H54 (cell line): ENCODE measurements at places on chromosomes 5 and 9.

DNA sequence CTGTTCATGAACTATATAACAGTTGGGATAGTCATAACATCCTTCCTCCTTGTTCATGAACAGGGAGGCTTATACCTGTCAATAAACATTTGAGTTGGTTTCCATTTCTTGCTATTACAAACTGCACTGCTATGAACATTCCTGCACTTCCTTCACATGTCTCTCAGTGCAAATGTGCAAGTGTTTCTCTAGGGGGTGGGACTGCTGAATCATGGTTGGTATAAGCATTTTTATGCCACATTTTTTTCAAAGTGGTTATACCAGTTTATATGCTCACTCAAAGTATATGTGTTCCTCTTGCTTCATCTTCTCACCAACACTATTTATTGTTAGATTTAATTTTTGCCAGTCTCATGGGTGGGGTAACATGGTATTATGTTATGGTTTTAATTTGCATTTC lies 25.8 kb upstream of the TPD52L3 start:
- no peak for DNase-seq

DNA sequence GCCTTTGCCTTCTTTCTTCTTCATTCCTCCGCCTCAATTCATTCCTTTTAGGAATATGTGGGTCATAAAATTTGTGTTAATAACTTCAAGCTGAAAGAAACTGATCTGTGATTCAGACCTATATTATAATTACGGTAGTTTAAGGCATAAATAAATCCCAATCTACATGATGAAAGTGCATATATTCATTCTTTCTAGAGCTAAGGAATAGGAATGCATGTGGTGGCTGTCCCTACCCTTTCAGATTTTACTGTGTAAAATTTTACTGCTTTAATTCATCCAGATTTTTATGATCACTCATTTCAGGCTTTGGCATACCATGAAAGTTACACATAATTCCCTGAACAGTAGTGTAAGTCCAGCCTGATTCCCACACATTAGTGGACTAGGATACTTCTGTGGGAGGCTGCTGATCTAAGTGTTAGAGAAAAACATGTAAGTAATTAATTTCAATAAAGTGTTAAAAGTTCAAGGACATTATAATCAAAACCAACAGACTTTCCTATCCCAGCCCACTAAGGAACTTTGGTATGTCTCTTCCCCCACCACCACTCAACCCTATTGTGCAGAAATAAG lies 83.1 kb downstream of the HINT1 start:
- DNase-seq: no peak

- DNase-seq: no peak
These were observed 137.8 kb upstream of the RETREG1 start for GRCh38 chr5:16754601-16755000.

GRCh38 chr5:143434261-143435209 lies 31.0 kb upstream of the NR3C1 start:
- no peak for DNase-seq

DNA sequence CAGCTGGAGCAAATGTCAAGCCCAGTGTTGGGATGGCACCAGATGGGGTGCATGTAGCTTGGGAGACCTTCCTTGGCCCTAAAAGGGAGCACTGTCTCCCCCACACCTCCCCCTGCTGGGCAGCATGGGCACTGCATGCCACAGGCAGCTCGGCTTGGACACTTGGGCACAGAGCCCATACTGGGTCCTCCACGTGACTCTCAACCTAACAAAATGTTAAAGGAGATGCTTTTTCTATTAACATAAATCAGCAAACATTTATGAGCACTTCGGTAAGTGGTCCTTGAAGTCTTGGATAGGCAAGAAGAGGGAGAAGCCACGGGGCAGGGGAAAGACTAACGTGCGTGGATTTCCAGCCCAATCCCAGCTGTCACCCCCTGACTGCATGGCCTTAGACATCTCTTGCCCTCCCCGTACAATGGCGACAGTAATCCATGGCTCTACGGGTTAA lies 23.9 kb upstream of the MAPK9 start:
- DNase-seq: peak; percentile 66

- no peak for DNase-seq
These were observed 30.7 kb downstream of the MSX2 start for GRCh38 chr5:174755106-174755505.

DNA sequence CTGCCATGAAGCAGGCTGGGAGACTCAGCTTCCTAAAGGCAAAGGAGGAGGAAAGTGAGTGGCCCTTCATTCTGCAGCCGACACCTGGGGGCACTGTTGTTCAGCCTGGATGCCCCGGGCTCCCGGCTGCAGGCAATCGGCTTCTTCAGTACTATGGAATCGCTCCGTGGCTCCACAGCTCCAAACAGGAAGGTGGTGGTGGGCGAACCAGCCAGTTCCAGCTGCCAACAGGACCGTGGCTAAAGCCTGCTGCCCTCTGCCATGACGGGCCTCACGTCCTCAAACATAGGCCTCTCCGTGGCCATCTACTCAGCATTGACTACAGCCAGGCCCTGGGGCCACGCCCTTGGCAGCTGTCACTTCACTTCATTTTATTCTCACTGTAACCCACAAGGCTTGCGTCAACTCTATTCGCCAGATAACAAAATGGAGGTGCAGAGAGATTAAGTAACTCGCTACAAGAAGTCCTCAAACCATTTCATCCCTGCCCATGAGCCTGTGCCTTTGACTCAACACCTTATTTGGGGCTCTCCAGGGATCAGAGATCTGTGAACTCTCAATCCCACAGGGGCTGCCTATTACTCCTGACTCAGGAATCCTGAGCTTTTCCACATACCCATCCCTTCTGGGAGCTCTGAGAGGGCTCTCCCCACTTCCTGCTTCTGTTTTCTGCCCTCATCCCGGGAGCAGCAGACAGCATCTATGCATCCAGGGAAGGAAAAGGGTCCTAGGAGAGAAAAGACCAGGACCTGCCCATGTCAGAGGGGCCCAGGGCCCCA lies 38.0 kb downstream of the PAX5 start:
- peak; percentile 62 for DNase-seq

DNA sequence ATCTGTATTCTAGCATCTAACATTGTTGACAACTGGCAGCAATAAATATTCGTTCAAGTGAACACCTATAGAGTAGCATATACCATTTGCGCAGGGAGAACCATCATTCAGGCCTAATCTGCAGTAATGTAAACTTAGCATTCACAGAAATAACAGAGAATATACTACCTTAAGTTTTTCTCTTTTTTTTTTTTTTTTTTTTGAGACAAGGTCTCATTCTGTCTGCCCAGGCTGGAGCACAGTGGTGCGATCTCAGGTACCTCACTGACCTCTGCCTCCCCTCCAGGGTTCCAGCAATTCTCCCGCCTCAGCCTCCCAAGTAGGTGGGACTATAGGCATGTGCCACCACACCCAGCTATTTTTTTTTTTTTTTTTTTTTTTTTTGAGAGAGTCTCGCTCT lies 12.1 kb downstream of the UBAP2 start:
- DNase-seq: no peak

DNA sequence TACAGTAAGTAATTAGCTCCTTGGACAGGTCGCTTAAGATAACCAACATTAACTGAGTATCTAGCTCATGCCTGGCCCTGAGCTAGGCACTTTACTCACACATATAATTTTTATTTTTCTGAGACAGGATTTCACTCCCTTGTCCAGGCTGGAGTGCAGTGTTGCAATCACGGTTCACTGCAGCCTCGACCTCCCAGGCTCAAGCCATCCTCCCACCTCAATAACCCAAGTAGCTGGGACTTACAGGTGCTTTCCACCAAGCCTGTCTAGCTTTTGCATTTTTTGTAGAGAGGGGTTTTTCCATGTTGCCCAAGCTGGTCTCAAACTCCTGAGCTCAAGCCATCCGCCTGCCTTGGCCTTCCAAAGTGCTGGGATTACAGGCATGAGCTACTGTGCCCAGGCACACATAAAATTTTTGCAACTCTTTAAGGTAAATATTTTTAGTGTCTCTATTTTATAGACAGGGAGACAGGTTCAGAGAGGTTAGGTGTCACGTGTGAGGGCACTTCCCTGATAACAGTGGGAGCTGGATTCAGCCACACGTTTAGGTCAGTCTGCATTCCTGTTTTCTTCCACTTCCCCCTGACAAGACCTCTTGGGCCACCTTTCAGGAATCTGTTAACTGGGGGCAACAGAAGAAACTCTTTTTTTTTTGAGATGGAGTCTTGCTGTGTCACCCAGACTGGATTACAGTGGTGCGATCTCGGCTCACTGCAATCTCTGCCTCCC lies 18.2 kb downstream of the HBEGF start:
- DNase-seq: no peak

DNA sequence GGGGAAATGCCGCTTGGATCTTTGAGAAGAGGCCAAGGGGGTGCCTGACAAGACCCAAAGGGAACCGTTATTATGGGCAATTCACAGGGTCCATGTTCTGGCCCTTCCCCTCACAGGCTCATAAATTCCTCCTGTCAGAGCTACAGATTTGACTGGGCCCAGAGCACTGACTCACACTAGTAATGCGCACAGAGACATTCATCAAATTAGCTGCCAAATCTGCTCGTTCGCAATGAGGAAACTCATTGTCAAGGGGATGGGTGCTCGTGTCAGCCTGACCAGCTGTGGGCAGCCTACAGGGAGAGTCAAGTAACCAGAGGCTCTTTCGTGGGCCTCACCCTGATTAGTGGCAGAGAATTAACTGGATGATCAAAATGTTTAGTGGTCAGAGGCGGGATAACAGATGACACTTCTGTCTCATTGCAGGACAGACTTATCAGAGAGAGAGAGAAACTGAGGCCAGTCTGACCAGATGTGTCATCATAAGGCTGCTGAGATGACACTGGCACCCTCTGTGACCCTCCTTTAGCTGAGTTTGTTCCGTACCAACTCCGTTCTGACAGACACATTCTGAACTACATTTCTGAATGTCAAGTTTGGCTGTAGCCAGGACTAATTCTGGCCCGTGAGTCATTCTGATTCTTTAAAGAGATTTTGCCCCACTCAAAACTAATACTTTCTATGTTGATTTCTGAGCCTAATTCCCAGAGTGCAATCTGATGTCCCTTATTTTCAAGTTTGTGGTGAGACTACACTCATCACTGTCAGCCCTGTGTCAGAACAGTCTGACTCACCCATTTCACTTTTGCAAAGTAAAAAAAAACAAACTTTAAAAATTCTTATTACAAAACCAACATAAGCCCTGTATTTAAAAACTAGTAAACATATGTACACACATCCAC lies 377.1 kb downstream of the ACTL7B start:
- no peak for DNase-seq
